GM23248 (cell line): ENCODE measurements at places on chromosomes 16 and 17.

DNA sequence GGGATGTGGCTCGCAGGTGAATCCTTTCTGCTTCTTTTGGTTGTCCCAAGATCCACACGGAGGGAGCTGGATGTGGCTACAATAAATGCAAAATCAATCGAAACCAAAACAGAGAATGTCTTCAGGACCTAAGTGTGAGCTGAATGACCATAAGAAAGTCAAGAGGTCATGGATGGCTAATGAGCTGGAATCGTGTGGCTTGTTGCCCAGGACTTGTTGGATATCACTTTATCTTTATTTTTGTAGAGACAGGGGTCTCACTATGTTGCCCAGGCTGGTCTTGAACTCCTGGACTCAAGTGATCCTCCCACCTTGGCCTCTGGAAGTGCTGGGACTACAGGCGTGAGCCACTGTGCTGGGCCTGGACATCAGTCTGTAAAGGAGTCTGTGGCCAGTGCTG, 326.8 kb upstream of the N4BP1 start:
- no peak for DNase-seq

GRCh38 chr16:84529607-84530006, 25.1 kb upstream of the MEAK7 start:
- no peak for DNase-seq

GRCh38 chr16:55955845-55956244, 80.7 kb upstream of the CES5A start:
- no peak for DNase-seq

DNA sequence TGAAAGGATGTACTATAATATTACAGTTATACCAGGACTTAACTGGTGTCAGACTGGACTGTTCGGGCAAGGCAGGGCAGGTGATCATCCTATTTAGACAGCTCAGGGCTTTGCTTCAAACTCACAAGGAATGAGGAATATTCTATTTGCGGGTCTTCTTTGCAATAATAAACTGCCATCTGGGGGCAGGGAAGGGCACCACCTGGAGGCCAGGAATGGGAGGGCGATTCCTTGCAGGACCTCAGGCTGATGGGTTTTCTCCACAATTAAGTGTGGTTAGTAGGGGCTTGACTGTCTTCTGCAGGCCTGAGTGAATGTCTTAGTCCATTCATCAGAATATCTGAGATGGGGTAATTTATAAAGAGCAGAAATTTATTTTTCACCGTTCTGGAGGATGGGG, 424.1 kb downstream of the CA10 start:
- DNase-seq: peak; percentile 6

GRCh38 chr17:77441130-77441920, 300.6 kb downstream of the SEC14L1 start:
- DNase-seq: no peak

GRCh38 chr16:16136588-16136987, 86.7 kb downstream of the ABCC6 start:
- no peak for DNase-seq

DNA sequence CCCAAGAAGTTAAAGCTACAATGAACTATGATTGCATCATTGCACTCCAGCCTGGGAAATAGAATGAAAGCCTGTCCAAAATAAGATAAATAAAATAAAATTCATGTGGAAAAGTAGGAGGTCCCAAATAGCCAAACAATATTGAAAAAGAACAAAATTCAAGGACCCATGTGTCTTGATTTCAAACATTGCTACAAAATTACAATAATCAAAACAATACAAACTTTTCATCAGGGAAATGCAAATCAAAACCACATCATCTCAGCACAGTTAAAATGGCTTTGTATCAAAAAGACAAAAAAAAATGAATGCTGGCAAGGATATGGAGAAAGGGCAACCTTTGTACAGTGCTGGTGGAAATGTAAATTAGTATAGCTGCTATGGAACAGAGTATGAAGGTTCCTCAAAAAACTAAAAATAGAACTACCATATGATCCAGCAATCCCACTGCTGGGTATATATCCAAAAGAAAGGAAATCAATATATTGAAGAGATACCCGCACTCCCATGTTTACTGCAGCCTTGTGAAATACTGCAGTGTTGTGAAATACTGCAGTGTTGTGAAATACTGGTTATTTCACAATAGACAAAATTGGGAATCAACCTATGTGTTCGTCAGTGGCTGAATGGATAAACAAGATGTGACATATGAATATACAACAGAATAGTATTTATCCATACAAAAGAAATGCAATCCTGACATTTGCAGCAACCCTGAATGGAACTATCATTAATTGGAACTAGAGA, 24.5 kb upstream of the ZNF287 start:
- DNase-seq: peak; percentile 29

GRCh38 chr16:38941-39892, 14.2 kb downstream of the POLR3K start:
- DNase-seq: no peak

DNA sequence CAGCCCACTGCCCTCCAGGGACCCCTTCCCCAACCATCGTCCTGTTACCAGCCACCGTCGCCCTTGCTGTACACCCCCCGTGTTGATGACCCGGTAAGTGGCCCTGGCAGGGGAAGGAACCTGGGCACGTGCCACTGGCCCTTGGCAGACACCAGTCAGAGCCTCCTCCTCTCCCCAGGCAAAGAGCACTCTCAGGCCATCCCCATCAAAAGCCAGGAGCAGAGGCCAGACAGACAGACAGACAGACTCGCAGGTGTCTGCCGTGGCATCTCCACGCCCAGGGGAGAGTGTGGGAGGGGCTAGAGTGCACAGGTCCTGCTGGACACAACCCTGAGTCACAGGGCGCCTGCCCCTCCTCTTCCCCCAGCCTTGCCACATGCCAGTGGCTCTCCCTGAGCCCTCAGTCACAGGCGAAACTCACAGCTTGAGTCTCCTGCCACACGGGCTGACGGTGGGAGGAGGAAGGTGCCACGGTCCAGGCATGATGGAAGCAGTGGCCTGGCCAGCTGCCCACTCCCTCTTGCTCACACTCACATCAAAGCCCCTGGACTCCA, 7.8 kb downstream of the CLCN7 start:
- DNase-seq: no peak

DNA sequence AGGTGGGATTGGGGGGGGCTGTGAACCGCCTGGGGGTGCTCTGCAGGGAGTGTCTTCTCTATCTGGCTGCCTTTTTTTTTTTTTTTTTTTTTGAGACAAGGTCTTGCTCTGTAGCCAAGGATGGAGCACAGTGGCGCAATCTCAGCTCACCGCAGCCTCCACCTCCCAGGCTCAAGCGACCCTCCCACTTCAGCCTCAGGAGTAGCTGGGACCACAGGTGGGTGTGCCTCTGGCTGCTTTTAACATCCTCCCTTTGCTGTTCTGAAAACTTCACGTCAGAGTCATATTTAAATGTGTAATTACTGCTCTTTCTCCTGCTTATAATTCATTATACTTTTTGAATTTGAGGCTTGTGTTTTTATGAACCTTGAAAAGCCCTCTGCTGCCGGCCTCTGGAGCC, 78.4 kb downstream of the ZNF778 start:
- no peak for DNase-seq

GRCh38 chr17:10046786-10047785, 142.0 kb upstream of the RCVRN start:
- no peak for DNase-seq

DNA sequence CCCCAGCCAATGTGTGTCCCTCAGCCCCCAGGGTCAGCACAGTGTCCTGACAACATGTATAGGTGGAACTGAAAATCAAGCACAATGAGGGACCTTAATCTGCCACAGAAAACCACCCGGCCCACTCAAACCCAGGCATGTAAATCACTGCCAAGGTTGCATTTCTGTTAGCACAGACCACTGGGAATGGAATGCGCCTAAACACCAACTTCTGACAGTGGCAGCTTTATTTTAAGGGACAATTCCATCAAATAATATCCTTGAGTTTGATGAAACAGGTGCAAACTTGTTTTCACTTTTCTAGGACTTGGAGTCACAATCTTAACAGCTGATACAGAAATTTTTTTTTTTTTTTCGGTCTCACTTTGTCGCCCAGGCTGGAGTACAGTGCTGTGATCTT, 37.3 kb upstream of the MRPS23 start:
- DNase-seq: no peak

DNA sequence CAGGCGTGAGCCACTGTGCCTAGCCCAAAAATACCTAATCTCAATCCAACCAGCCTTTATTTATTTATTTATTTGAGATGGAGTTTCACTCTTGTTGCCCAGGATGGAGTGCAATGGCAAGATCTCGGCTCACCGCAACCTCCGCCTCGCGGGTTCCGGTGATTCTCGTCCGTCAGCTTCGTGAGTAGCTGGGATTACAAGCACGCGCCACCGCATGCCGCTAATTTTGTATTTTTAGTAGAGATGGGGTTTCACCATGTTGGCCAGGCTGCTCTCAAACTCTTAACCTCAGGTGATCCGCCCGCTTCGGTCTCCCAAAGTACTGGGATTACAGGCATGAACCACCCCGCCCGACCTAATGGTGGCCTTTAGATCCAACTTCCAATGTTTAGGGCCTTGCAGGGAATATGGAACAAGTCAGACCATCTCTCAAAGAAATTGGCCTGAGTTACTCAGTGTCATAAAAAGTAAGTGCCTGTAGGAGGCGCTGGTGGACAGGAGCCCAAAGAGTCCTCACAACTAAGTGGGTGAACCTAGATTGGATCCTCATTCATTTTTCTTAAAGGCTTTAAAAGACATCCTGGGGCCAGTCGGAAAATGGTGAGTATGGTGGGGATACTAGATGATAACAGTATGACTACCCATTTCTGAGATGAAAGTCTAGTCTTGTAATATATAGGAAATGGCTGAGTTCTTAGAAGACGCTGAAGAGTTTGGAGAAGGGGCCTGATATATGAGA, 4.6 kb downstream of the ZSCAN10 start:
- DNase-seq: peak; percentile 50

- peak; percentile 79 for DNase-seq
Measured at GRCh38 chr17:81601525-81602120, 35.3 kb downstream of the NPLOC4 start.

GRCh38 chr17:978103-979093, 1.2 kb downstream of the NXN start:
- DNase-seq: peak; percentile 59

DNA sequence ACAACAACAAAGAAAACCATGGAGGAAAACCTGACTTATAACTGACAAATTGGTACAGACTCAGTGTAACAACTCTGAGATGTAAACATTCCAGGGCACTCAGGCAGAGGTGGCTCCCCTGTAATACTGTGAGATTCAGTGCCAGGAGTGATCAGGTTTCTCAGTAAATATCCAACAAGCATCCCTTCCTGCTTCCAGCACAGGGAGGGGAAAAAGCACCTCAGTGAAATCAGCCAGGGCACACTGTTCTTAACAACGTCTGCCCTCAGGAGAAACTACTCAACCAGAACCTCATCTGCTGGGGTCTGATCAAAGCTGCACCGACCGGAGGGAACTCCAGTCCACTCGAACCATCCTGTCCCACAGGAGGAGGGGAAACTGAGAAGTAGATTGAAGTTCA, 52.3 kb downstream of the AMFR start:
- DNase-seq: no peak

DNA sequence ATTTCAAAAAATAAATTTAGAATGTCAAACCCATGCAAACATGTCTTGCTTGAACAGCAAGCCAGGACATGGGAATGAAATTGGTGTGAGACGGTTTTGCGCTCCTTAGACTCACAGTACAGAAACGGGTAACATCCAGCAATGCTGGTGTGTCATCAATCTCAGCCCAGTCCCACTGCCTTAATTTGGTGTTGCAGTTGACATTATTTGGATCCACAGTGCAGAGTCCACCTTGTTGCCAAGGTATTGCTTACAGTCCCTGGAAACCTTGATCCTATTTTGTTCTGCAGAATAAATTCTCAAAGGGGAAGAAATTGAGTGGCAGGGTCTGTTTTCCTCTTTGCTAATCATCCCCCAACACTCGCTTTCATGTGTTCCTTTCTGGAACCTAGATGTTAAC, 311.6 kb upstream of the MON1B start:
- DNase-seq: no peak

GRCh38 chr17:69574257-69575197, 160.0 kb downstream of the MAP2K6 start:
- DNase-seq: peak; percentile 21

DNA sequence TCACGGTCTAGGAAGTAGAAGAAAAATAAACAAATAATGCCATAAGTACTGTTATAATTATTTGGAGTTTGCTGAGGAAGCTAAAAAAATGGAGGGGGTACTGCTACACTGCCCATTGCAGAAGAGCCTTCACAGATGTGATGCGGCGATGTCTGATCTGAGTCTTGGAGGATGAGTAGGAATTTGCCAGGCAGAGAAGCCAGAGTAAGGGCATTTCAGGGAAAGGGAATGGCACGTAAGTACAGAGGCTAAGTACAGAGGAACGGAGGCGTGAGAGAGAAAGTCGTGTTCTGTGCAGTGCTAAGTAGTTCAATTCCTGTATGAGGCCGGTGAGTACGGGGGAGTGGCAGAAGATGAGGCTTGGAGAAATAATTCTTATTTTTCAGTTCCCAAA, 741 bp upstream of the GRB2 start:
- peak; percentile 56 for DNase-seq

- DNase-seq: peak; percentile 15
Measured at GRCh38 chr17:37292429-37293139, 83.2 kb upstream of the C17orf78 start.

DNA sequence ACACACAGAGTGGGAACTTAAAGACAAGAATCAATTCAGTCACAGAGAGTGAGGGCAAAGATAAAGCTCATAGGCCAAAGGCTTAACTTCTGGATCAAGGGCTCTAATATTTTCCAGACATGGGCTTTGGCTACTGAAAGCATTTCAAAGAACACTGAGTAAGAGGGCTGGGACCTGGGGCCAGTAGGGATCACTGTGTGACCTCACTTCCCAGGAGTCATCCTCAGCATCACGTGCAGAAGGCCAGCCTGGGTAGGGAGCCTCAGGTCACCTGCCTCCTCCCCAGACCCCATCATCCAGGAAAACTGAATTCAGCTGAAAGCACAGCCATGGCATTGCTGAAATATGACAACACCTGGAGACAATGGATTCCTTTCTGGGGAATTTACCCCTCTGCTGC, 163.5 kb downstream of the RAB11FIP4 start:
- DNase-seq: peak; percentile 55

GRCh38 chr16:66383551-66383950, 17.1 kb downstream of the CDH5 start:
- no peak for DNase-seq

DNA sequence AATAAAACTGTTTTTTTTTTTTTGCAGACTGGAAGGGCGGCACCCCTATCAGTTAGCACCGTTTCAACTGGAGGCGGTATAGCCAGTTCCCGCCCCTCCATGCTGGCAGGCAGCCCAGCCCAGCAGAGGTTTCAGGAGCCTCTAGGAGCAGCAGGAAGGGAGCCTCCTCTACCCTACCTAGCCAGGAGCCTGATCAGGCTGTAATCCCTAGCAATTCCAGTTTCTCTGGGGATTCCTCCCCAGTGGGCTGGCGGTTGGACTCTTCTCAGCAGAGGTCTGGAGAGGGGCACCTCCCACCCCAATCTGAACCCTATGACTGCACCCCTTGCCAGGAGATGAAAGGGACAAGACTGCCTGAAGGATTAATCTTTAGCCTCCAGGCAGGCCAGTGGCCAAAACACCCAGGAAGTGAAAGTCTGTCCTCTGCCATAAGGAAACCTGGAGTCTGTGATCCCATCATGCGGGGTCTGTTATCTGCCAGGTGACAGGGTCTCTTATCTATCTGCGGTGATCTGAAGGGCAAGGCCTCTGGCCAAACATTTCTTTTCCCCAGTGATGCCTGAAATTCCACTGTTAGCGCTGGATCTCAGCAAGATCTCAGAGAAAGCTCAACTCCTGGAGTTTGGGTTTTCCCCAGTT, 4.9 kb upstream of the CDH1 start:
- no peak for DNase-seq
